Gastroesophageal sphincter (tissue), 4 donors: ENCODE measurements at places on chromosomes 3 and 15. TPM values are rescaled to one million over a fixed set of nuclear protein-coding genes. Genes with fewer than 3 reads are reported as not detected.

The MESP2 gene
- total RNA-seq, result not detected

The HDDC3 gene
- total RNA-seq, result 17.1 TPM

The CISH gene
- total RNA-seq, result 3.5 TPM

The SCN11A gene
- total RNA-seq, result 0.57 TPM

The HHATL gene
- total RNA-seq, result not detected

The GXYLT2 gene
- 7.9 TPM for total RNA-seq

The SCAANT1 gene
- not detected for total RNA-seq

The CHRD gene
- total RNA-seq, result 8.2 TPM

The PIF1 gene
- total RNA-seq, result 2.3 TPM

The ADIPOQ gene
- total RNA-seq, result 0.23 TPM

The ATP13A5 gene
- 1.4 TPM for total RNA-seq

The PLCH1 gene
- 0.35 TPM for total RNA-seq

The UPK1B gene
- not detected for total RNA-seq

The TMEM108 gene
- 2.7 TPM for total RNA-seq

The EPHB3 gene
- total RNA-seq, result 3.7 TPM

The RAB27A gene
- 23.7 TPM for total RNA-seq

The SPINK8 gene
- total RNA-seq, result not detected

The BSN gene
- total RNA-seq, result 0.78 TPM

The CILP gene
- 43.7 TPM for total RNA-seq

The TM4SF1 gene
- total RNA-seq, result 20.9 TPM

The SLITRK3 gene
- 15.7 TPM for total RNA-seq

The COL7A1 gene
- total RNA-seq, result 3.9 TPM

The SLC12A8 gene
- 0.13 TPM for total RNA-seq

The AGBL1 gene
- total RNA-seq, result 0.13 TPM

The ILDR1 gene
- total RNA-seq, result not detected

The NR1I2 gene
- total RNA-seq, result not detected
